ENCODE measurements at places on chromosomes 6 and 20. TPM values are rescaled to one million over a fixed set of nuclear protein-coding genes. Genes with fewer than 3 reads are reported as not detected.
A peak's percentile ranks its signal among the peaks of the same experiment; 100 is the strongest.

Gene PPDPF
- 128 TPM for total RNA-seq

DNA sequence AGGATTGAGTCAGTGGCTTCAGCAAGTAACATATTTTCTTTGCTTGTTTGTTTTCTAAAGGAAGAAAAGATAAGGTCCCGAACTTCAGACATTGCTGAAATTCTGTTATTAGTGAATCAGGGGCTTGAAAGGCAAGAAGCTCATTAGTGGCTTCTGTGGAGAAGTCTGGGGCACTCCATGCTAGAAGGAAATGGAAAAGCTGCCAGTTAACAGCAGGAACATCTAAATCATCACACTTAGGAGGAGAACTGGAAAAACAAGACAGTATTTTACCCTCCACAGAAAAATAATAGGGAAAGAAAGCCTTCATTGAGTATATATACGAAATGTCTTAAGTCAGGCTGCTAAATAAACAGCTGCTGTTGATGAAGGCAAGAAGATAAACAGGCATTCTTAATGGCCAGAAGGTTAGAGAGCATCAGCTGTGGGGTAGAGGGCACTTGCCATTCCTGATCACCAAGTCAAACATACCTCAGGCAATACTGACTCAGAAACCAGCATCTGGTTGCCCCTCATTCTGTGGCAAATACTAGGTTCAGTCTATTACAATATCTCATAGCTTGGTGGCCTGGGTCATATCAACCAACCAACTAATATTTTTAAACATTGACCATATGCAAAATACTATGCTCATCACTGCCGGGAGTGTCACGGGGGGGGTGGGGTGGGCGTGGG lies 143.2 kb upstream of the TENT5A start:
- DNase-seq: no peak
- no peak overlapping the region for H3K27ac ChIP-seq
- no peaks in the 10 kb centered on the region for H3K4me1 ChIP-seq
- H3K27me3 ChIP-seq: peaks cover 8% of the 10 kb centered on the region
- no peaks in the 10 kb centered on the region for H3K36me3 ChIP-seq
- H3K4me3 ChIP-seq: no peak overlapping the region

- peaks cover 7% of the 10 kb centered on the region for H3K36me3 ChIP-seq
- no peaks in the 10 kb centered on the region for H3K27me3 ChIP-seq
- H3K27ac ChIP-seq: peak overlapping the region; percentile 42
- no peak for DNase-seq
- H3K4me1 ChIP-seq: peaks cover 2% of the 10 kb centered on the region
These were observed 11.1 kb downstream of the EDEM2 start for GRCh38 chr20:35135867-35136586.

DNA sequence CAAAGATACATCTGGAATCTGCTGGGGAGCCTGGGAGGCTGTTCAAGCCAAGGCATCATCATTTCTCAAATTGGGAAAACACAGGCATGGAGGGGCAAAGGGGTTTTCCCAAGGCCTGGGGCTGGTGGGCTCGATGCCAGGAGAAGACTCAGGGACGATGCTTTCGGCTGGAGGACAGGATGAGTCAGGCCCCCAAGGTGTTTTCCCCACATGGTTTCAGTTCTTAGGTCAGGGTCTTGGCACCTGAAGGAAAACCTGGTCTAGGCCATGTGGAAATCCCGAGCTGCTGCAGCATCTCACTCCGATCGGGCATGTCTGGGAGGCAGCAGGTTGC lies 348.1 kb downstream of the CDC5L start:
- no peaks in the 10 kb centered on the region for H3K36me3 ChIP-seq
- no peaks in the 10 kb centered on the region for H3K27me3 ChIP-seq
- H3K4me1 ChIP-seq: peaks cover 16% of the 10 kb centered on the region
- peak overlapping the region; percentile 19 for H3K4me3 ChIP-seq
- DNase-seq: peak; percentile 62

DNA sequence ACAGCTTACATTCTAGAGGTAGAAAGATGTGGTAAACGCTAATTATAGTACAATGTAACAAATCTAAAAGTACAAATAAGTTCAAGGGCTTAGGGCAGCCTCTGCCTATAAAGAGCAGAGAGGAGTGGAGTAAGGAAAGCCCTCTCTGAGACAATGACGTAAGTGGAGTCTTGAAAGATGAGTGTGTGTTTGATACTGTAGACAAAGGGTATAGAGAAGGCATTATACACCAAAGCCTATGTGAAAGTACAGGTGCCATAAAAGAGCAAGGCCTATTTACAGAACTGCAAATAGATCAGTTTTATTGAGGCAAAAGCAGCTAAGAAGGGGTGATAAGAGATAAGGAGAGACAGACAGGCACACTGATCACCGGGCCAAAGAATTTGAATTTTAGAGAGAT lies 10.9 kb downstream of the GOPC start:
- H3K27ac ChIP-seq: no peak overlapping the region
- no peak for DNase-seq
- H3K4me1 ChIP-seq: peaks cover 22% of the 10 kb centered on the region
- no peak overlapping the region for H3K4me3 ChIP-seq
- peaks cover 25% of the 10 kb centered on the region for H3K36me3 ChIP-seq

Gene SLC24A3
- total RNA-seq: not detected
